Activated T-helper 17 cell treated with anti-CD3 and anti-CD28 coated beads, Interleukin-2, amount 50 U/mL, for 72 hours (primary cell): ENCODE measurements at places on chromosomes 6 and 20. TPM values are rescaled to one million over a fixed set of nuclear protein-coding genes. Genes with fewer than 3 reads are reported as not detected.

- peak; percentile 98 for ATAC-seq
Observed at GRCh38 chr6:159023893-159024292, 20.9 kb downstream of the TAGAP start.

The DPPA5 gene
- total RNA-seq: not detected

The DDR1 gene
- 19.5 TPM for total RNA-seq

DNA sequence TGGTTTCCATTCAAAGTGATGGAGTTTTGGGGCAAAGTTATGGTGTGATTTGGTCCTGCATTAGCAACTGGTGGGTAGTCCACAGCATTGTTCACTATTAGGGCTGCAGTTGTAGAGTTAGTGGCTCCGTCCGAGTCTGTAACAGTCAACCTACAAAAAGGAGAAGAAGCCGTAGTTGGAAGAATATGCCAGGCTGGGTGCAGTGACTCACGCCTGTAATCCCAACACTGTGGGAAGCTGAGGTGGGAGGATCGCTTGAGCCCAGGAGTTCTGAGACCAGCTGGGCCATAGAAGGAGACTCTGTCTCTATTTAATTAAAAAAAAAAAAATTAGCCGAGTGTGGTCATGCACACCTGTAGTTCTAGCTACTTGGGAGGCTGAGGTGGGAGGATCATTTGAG lies 69.5 kb downstream of the KIAA0319 start:
- ATAC-seq: no peak
